ENCODE measurements at places on chromosomes 2 and 18.

DNA sequence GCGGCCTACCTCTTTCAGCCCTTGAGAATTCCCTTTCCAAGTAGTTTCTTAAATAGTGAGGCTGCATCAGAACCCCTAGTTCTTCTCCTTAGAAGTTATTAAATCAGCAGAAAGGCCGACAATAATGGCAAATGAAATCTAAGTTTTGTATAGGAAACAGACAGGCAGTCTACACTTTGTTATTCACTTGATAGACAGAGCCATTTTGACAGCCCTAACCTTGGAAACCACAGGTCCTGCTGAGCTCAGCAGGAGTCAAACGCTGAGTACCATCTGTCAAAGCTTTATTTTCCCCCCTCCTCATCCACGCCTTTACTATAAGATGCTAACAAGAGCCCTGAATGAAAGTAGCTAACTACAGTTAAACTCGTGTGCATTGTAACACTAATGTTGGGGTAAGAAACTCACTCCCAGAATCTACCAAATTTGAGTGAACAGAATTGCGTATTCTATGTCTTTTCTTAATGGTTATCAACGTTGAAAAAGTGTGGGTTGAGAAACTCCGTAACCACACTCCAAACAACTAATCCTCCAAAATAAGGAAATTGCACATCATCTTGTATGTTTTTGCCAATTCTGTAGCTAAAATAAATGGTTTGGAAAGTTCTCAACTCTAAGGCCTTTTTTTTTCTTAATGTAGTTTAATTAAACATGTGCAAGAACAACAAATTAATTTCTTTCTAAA, 90.6 kb upstream of the EFEMP1 start:
- DNase-seq, result no peak

GRCh38 chr18:78861116-78861515, 118.5 kb upstream of the SALL3 start:
- DNase-seq, result no peak

- DNase-seq, result no peak
Observed at GRCh38 chr18:22452226-22452668, 34.5 kb upstream of the CTAGE1 start.

- no peak for DNase-seq
Observed at GRCh38 chr2:43326101-43326825, 99.9 kb upstream of the ZFP36L2 start.

DNA sequence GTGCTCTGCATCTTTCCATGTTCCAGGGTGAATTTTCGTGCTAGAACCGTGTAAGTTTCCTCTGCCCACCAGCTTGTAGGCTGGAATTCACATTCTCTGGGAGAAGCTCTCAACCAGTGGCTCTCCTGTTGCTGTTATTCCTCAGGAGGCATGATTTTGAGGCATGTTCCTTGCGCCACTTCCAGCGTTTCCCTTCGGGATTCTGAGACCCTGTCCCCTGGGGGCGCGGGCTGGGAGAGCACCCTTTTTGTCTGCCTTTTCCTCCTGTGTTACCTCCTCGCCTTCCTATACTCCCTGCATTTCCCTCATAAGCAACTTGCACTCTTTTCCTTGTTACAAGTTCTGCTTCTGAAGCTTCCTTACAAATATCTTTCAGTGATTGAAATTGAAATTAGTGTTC, 156.4 kb downstream of the PTPRM start:
- DNase-seq, result no peak

DNA sequence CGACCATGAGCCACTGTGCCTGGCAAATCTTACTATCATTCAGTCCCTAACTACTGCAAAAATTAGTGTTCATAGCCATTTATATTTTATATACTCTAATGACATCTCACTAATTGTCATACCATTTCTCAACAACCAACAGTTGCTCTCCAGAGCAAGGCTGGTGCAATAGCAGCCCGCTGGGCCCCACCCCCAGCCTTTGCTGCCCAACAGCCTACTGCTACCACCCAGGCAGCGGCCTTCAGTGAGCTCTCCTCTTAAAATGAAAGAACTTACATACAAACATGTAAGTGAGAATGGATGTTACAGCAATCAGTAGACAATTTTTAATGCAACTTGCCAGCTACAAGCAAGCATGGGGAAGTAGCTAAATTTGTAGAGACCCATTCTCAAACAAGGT, 90.5 kb downstream of the HNRNPLL start:
- DNase-seq, result no peak

- DNase-seq, result no peak
Observed at GRCh38 chr18:23280844-23281243, 145.6 kb downstream of the CABLES1 start.

GRCh38 chr2:129801575-129801974, 177.9 kb upstream of the RAB6C start:
- no peak for DNase-seq

DNA sequence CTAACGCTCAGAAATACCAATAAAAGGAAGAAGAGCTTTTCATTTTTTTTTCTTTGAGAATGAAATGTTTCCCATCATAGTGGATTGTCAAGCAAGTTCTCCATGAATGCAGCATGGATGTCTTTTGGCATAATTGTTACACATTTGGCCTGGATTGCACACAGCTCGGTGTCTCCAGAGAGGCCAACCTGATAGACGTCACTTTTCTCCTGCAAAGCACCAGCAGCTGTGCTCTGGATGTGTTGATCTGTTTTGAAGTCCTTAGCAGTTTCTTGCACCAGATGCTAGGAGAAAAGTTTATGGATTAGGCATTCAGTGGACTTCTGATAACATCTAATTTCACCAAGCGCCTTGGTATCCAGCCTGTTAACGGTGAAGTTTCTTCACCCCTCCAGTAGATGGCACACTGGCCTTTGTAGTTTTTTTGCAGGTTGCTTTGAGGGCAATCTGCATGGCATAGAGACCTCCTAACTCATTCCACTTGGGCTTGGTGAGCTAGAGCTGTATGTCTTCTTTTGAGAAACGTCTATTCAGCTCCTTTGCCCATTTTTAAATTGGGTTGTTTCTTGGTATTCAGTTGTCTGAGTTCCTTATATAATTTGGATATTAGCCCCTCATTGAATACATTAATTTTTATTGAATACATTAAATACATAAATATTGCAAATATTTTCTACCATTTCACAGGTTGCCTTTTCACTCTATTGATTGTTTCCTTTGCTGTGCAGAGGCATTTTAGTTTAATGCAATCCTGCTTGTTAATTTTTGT, 59.7 kb downstream of the PTH2R start:
- peak; percentile 3 for DNase-seq

- no peak for DNase-seq
Observed at GRCh38 chr18:42258301-42258965, 303.4 kb downstream of the PIK3C3 start.

DNA sequence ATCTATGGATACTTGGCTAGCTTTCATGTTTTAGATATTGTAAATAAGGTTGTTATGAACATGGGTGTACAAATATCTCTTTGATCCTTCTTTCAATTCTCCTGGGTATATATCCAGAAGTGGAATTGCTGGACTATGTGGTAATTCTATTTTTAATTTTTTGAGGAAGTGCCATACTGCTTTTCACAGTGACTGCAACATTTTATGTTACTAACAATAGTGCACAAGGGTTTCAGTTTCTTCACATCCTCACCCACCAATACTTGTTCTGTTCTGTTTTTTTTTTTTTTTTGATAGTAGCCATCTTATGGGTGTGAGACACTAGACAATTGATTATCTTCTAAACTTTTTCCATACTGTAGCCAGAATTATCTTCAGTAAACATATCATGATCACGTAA, 17.3 kb upstream of the NEUROD1 start:
- no peak for DNase-seq

DNA sequence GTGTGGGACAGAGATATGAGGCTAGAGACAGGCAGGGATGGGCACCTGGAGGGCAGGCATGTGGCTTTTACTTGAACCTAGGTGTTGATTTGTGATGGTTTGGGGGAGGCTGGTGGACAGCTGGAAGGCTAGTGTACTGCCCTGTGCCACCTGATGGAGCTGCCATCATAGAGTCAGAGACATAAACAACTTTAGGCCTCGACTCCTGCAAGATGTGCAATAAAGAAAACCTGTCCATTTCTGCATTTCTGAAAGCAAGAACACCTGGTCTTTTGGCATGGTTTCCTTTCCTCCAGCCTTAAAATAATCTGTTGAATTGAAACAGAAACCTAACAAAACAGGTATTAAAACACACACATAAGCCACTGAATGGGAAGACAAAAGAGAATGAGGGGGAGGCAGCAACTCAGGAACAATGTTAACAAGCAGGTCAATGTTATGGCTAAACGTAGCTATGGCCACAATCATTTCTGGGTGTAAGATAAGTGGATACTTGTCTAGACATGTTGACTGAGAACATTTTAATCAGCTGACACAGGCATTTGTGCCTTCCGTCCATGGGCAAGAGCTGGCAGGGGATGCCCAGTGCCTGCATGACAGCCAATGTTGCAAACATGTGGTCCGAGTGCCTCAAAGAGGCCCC, 87.8 kb downstream of the KCTD1 start:
- peak; percentile 64 for DNase-seq

GRCh38 chr2:38492042-38492615, 110.6 kb downstream of the HNRNPLL start:
- DNase-seq, result no peak

DNA sequence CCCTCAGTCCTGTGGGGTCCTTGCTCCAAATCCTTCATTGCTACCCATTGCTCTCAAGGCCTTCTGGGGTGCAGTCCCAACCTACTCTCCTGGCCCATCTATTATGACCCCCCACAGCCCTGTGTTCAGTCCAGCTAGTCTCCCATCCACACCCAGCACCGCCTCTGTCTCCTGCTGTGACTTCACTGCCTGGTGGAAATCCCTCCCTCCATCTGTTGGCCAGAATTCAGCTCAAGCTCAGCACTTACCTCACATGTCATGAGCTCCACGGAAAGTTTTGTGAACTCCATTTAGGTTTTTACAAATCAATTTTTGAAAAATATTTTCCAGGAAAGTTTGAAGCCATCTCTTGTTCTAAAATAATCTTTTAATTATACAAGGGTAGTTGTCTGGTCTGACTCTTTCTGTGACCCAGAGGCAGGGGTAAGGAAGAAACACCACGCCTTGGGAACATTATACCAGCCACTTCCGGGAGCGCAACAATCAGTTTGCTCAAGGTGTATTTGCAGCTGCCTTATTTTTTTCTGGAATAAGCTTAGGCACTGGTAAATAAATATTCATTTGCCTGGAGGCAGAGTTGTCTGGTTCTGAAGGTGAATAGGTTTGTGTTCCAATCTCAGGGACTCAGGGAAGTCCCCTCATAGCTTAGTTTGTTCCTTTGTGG, 110.8 kb downstream of the VIT start:
- DNase-seq, result no peak

- DNase-seq, result no peak
Observed at GRCh38 chr2:73202156-73203054, at the start of gene NOTO. NOTO (plus strand) TSS chr2:73202574; CDS start chr2:73202667, 93 bp downstream.

- no peak for DNase-seq
Observed at GRCh38 chr2:10913501-10914271, 2.0 kb downstream of the KCNF1 start.

DNA sequence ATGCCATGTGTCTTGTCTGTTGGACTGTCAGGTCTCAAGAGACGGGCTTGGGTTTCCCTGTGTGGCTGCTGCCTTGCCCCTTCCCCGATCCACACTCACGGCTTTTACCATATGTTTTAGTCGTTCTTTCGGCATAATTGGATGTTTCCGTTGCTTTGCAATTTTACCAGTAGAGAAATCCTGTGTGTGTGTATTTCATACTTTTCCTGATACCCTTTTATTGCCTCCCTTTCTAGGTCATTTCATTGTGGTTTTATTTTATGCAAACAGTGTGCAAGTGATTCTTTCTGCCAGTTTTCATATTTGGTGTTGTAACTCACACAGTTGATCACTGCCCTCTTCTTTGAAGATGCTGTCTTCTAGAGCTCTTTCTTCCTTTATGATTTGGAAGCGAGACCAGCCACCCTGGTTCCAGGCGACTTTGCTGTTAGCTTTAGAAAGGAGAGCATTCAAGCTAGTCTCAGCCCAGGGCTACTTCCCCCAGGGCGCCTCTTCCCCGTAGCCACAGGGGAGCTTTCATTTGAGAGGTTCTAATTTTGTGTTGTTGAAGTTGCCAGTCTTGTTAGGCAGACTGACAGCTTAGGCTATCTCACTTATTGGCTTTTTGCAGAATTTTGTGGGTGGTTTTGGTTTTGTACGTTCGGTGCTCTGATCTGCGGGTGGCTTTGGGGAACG, 17.0 kb downstream of the SH3BP4 start:
- no peak for DNase-seq

DNA sequence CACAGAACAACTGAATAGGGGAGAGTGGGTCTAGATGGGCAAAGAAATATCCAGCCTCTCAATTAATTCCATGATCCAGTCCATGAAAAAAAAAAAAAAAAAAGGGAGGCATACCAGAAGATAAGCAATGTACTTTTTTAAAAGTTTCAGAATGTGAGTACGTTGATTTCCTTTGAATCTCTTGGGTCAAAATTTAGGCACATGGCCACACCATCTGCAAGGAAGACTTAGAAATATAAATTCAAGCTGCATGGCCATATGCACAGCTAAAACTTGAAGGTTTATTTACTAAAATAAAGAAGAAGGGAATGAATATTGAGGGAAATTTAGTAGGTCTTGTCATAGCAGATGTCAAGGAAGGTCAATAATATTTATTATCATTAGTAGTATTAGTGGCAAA, 286.5 kb upstream of the CDH7 start:
- DNase-seq, result no peak

DNA sequence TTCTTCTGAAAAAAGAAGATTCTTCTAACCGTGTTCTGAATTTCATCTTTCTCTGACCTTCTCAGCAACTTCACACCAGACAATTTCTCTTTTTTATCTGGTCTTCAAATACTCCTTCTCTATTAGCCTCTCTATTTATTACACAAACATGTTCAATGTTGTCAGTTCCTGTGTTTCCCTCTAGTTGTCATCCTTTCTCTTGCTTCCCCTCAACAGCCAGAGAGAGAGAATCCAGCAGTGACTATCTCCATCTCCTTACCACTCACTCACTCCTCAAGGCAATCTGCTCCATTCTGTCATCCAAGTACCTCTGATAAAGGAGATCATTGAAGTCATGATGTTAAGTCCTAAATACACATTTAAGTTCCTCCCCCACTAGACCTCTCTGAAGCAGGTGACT, 491.9 kb upstream of the CHAC2 start:
- no peak for DNase-seq

All from DMS79 (cell line).